ENCODE measurements at places on chromosomes 6 and 20.

DNA sequence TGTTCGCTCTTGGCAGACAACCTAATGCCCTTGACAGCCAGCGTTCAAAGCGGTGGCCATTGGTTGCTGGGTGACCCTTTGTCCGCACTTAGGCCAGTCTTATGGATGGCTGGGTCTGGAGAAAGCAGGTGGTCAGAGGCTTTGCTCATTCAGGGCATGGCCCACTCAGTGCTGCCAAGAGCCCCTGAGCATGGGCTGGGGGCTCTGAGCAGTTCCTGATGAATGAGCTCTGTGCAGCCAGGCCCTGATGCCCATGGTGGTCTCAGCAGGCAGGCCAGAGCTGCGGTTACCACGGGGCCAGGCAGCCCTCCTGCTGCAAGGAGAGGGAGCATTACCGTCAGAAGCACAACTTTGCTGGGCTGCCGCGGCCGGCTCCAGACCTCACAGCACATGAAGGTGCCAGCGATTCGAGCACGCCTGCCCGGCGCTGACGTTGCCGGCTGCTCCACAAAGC, 36.3 kb downstream of the CDH4 start:
- peak; percentile 15 for DNase-seq

DNA sequence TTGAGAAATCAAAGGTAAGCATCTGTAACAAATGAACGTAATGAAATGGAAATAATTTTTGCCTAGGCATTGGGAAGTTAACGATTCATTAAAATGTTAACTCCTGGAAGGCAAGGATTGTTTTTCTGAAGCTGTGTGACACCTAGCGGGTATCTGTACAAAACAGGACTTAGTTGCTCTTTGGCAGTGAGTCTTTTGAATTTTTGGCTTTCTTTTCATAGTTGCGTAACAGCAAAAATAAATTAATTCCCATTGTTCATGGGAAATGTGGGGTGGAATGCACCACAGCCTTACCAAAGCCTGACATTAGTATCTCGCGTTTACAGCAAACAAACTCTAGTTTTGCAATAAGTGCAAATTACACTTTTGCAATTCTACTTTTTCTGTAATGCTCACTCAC, 92.7 kb upstream of the DTNBP1 start:
- DNase-seq: no peak

- DNase-seq: no peak
Measured at GRCh38 chr6:40074306-40075055, 140.2 kb upstream of the MOCS1 start.

- no peak for DNase-seq
Measured at GRCh38 chr6:139825935-139826374, 451.5 kb upstream of the CITED2 start.

GRCh38 chr6:45795678-45796077, 220.0 kb downstream of the CLIC5 start:
- no peak for DNase-seq

DNA sequence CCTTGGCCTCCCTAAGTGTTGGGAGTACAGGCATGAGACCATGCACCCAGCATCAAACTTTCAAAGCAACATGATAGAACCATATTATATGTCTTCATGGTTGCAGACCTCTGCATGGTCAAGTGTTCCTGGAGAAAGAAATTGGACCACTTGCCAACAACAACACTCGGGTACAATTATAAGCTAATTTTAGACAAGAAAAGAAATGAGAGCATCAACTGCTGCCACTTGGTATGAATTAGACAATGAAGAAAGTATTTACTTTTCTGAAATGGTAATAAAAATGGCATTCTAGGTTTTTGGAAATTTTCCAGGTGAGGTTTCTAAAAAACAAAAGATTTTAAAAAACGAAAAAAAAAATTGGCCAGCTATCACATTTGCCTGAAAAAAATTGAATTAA, 7.7 kb upstream of the PM20D2 start:
- DNase-seq: no peak

DNA sequence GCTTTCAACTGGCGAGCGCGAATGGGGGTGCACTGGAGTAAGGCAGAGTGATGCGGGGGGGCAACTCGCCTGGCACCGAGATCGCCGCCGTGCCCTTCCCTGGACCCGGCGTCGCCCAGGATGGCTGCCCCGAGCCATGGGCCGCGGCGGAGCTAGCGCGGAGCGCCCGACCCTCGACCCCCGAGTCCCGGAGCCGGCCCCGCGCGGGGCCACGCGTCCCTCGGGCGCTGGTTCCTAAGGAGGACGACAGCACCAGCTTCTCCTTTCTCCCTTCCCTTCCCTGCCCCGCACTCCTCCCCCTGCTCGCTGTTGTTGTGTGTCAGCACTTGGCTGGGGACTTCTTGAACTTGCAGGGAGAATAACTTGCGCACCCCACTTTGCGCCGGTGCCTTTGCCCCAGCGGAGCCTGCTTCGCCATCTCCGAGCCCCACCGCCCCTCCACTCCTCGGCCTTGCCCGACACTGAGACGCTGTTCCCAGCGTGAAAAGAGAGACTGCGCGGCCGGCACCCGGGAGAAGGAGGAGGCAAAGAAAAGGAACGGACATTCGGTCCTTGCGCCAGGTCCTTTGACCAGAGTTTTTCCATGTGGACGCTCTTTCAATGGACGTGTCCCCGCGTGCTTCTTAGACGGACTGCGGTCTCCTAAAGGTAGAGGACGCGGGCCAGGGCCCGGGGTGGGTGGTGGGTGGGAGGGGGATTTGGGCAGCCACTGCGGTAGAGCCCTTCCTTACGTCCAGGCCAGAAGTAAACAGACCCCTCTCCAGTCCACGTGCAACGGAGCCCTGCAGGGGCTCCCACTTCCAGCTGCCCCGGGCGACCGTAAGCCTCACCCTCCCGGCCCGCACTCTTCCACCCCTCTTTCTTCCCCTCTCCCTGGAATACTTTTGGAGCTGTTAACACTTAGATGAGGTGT, 998 bp downstream of the BMP2 start:
- peak; percentile 88 for DNase-seq

DNA sequence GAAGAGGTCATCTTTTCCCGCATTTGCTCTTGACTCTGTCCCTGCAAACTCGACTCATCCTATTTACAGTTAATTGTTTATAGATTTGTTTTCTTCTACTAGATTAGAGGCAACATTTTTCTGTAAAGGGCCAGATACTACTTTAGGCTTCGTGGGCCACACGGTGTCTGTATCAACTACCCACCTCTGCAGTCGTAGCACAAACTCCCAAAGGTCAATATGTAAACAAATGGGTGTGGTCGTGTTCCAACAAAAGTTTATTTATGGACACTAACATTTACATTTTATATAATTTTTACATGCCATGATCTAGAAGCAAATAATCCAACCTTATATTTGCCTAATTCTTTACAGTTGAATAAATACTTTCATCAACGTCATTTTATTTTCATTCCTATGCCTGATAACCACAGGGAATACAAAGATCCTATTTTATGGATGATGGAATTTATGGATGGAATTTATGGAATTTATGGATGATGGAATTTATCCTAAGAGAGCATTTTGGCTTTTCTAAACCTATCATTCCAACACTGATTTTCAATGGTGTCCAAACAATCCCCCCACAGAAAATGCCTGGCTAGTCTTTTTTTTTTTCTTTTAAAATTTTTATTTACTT, 232.8 kb downstream of the MYLK4 start:
- no peak for DNase-seq

GRCh38 chr20:21529863-21530262, 16.0 kb upstream of the NKX2-2 start:
- no peak for DNase-seq

DNA sequence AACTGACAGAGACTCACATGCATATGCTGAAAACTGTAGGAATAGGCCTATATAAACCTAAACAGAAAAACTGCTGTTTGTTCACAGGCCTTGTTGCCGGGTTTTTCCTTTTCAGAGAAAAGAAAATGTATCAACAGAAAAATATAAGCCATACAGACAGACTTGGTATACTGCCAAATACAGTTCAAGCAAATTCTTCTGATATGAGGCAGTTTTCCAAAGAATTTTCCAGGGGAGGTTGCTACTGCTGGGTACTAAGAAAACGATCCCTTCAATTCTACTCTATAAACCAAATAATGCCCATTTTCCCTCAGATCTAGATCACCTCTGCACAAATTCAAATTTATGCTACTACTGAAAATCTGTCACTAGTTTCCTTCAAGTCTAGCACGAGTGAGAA, 59.4 kb downstream of the ME1 start:
- DNase-seq: no peak

- DNase-seq: no peak
Measured at GRCh38 chr6:10140136-10140535, 274.7 kb downstream of the TFAP2A start.

GRCh38 chr6:11292594-11293236, 60.2 kb upstream of the NEDD9 start:
- no peak for DNase-seq

DNA sequence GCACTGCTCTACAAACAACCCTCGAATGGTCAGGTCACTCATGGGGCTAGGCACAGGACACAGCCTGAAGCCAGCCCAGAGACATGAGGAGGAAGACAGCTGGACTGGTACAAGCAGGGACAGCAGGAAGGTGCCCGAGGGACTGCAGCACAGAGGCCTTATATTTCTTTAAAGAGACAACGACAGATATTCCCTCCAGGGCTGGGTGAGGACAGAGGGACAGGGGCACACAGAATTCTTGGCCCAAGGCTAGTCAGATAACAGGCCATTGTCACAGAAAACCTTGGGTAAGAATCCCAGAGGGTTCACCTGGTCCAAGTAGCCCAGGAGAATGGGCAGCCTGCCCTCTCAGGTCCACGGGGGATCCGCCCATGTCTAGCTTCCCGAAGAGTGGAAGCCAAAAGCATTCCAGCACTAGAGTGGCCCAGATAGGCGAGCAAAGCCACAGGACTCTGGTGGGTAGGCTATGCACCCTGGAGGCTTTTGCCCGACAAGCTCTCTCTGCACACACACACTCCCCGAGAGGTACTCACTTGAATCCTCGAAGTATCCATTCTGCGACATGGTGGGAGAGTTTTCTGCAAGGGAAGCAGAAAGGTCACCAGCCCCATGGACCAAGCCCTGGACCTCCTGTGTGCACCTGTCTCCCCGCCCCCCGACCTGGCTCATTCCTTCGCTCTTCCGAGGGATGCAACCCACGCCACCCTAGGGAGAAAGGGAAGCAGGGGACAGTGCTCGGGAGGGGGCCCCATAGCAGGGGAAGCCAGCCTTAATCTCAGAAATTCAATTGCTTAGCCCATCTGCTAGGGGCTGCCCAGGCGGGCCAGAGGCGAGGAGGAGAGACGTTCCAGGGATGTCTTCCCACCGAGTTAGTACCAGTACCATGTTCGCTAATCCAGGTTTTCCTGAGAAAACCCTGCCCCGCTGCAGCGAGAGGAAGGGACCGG, 1.7 kb downstream of the SLC4A11 start:
- peak; percentile 83 for DNase-seq

DNA sequence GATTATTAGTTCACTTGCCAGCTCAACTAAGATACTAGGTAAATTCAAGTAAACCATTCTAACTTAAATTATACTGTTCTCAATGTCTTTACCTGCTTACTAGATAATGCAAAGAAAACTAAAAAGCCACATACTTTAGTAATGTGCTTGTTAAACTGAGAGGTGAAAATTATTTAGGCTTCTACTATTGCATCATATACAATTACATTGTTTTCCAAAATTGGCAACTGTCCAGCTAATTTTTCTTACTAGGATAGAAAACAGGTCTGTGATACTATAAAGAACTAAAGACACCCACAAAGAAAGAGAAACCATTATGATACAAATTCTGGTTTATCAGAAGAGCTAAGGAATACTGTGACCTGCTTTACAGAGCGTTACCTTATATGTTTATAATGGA, 45.6 kb upstream of the ALDH8A1 start:
- no peak for DNase-seq

- DNase-seq: no peak
Measured at GRCh38 chr20:36096435-36096834, 58.1 kb upstream of the EPB41L1 start.

GRCh38 chr20:63495741-63496595, 2.9 kb downstream of the EEF1A2 start:
- DNase-seq: peak; percentile 98

Measured in osteoblast (primary cell).